CD4-positive, alpha-beta T cell treated with Interleukin-10 for 1 hour (primary cell): ENCODE measurements at places on chromosomes 5 and 9.

DNA sequence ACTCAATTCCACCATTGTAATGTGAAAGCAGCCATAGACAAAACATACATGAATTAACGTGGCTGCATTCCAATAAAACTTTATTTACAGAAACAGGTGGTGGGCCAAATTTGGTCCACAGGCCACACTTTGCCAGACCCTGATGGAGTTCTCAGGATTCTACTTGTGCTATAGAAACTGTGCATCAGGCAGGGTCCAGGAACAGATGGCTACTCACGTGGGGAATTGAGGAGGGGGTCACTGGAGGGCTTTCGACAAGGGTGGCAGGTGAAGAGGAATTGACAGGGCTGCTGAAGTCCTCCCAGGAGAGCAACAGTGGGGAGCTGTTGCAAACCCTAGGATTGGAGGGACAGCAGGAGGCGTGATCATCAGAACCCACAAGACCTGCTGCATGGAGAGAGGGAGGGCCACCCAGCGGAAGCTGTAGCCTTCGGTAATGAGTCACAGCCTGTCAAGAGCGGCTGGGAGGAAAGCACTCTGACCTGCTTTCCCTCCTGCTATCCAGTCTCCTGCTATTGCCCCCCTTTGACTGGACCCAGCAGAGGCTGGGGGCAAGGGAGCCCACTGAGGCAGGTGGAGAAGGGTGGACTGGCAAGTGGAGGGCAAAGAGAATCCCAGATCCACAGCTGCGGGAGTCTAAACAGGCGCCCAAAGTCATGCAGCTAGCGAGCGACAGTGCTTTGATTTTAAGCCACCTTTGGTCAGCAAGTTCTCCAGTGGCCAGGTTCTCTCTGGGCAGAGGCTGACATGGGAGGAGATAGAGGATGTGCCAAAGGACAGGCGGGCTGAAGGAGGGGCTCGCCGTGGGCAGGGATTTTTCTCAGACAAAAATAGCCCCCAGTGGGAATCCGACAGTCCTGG lies 138.3 kb upstream of the SMIM23 start:
- DNase-seq = no peak

GRCh38 chr5:145848854-145849253 lies 13.7 kb upstream of the PRELID2 start:
- no peak for DNase-seq

DNA sequence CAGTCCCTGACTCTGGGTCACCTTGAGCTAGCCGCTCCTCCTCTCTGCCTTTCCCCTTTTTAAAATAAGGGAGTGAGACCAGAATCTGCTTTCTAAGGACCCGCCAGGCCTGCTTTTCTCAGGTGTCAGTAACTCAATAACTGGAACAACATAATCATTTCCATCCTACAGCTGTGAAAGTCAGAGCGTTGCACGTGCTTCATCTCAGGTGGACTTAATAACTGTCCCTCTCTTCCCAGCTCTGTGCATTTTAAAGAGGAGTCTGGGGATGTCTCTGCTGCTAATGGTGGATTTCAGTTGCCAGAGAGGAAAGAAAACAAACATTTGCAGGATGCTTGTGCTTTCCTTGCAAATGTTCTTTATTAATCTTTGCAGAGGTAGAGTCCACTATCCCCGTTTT lies 93.7 kb downstream of the PCDH1 start:
- DNase-seq = no peak

GRCh38 chr5:44603496-44604272 lies 205.1 kb upstream of the MRPS30 start:
- DNase-seq = no peak

GRCh38 chr5:38456657-38457399 lies 99.6 kb downstream of the LIFR start:
- no peak for DNase-seq

- DNase-seq = no peak
These were observed 343.4 kb upstream of the CDH6 start for GRCh38 chr5:30849931-30850710.
